ENCODE measurements at places on chromosomes 5 and 9. TPM values are rescaled to one million over a fixed set of nuclear protein-coding genes. Genes with fewer than 3 reads are reported as not detected.

The FOXI1 gene
- total RNA-seq, result not detected

The CD14 gene
- total RNA-seq, result not detected

The DYNC2I2 gene
- total RNA-seq, result 68.4 TPM

The PRR7 gene
- 9.7 TPM for total RNA-seq

The PCDHA11 gene
- 26.5 TPM for total RNA-seq

The PCDHB15 gene
- total RNA-seq, result 8.0 TPM

The SHISAL2B gene
- 3.9 TPM for total RNA-seq

The PDE6A gene
- not detected for total RNA-seq

The SAXO1 gene
- total RNA-seq, result not detected

The MXD3 gene
- 13.0 TPM for total RNA-seq

The ENTPD8 gene
- total RNA-seq, result 0.42 TPM

The SPATA31A3 gene
- total RNA-seq, result not detected

The FAM151B gene
- total RNA-seq, result not detected

The ANKRD34B gene
- 2.9 TPM for total RNA-seq

The ZDHHC21 gene
- total RNA-seq, result 9.9 TPM

The CARD6 gene
- 0.23 TPM for total RNA-seq

The GFI1B gene
- 1.0 TPM for total RNA-seq

The PRDM12 gene
- total RNA-seq, result not detected

The ANKRD20A1 gene
- 1.4 TPM for total RNA-seq

The HTR4 gene
- not detected for total RNA-seq

The BRD9 gene
- 41.6 TPM for total RNA-seq

The TERT gene
- 36.2 TPM for total RNA-seq

The MCCC2 gene
- 62.6 TPM for total RNA-seq

The CCNO gene
- total RNA-seq, result not detected

The HACD4 gene
- total RNA-seq, result 2.2 TPM

The PPP3R2 gene
- not detected for total RNA-seq

The IL7R gene
- total RNA-seq, result not detected

The BAAT gene
- total RNA-seq, result 0.58 TPM

The EDIL3 gene
- 59.9 TPM for total RNA-seq
